HFFc6 (cell line): ENCODE measurements at places on chromosomes 16 and 17.

GRCh38 chr17:76171706-76172105 lies 30.7 kb upstream of the FOXJ1 start:
- no peak for DNase-seq

DNA sequence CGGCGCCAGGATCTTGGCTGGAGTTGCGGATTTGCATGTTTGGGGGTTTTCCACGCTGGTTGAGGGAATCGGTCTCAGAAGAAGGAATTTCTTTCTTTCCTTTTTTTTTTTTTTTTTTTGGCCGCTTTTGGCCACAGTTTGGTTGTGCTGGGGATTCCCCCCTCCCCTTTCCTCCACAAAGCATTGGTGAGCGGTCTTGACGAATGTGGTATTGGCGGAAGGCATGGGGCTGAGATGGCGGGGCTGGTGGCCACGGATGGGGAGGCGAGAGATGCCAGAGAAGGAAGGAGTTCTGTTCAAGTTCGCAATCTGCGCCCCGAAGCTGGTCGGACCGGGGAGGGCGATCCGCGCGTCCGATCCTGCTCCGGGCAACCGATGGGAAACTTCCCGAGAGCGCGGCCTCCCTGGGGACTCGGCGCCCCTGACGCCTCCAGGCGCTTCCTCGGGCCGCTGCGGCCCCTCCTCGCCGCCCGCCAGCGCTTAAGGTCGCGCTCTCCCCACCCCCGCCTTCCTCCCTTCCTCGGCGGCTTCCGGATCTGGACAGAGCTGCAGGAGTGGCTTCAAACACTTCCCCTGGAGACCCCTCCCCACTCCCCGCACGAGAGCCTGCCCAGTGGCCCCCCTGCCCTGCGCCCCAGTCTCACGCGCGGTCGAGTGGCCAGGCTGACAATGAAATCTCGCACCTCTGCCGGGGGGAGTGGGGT lies 43.2 kb downstream of the RAI1 start:
- no peak for DNase-seq

- DNase-seq = peak; percentile 22
Observed at GRCh38 chr17:61076621-61077031, 323.0 kb upstream of the TBX2 start.

DNA sequence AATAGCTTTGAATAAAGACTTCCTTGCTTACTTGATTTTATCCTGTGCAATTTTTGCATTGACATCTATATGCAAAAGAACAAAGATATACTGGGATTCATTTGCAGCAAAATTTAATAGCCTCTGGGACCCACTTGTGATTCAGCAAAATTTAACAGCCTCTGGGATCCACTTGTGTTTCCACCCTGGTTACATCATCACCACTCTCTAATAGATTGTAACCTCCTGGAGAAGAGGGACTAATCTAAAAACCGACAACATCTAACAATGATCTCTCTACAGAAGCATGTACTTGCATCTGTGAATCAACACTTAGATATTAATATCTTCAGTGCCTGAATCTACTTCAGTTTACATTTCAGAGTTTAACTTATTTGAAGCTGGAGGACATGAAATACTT lies 202.0 kb upstream of the CPHXL start:
- no peak for DNase-seq

DNA sequence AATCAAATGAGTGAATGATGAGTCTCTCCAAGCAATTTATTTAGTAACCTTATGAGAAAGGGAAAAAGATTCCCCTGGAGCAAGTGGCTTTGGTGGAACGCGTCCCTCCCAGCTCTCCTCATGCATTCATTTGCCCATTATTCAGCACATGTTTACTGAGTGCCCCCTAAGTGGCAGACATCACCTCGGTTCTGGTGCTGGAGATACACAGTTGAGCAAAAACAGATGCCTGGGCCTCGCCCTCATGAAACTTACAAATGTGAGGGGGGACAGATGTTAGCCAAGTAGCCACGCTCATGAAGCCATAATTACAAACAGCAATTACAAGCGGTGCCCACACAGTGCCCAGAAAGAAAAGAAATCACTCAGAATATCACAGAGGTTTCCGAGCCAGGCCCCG lies 45.1 kb upstream of the CIBAR2 start:
- DNase-seq = no peak

DNA sequence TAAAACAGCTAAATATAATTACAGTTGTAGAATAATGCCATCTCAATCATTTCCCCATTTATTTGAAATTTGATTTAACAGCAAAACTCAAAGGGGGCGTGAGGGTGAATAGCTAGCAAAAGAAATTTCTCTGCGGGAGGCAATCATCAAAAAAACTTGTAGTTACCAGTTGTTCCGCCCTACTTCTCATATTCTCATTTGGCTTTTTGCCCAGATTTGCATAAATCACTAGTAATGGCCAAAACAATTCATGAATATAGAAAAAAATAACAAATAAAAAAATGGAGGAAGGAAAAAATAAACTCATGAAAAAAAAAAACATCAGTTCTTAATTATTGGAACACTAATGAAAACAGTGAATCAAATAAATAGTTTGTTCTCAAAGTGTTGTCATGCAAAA lies 722.6 kb upstream of the KIF2B start:
- DNase-seq = no peak

DNA sequence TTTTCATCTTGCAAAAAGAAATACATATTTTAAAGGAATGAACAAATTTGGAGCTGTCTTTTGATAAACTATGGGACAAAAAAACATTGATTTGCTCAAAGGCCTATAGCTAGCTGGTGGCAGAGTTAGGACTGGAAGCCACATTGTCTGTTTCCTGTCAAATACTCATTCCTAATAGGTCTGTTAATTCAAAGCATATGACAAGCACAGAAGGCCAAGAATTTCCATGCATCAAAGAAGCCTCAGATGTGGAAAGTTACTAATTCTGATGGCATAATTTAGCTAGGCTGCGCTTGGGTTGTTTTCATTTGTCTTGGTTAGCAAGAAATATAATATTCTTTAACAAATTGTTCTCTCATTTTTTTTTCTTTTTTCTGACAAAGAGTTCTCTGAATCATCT lies 98.0 kb downstream of the CDK5R1 start:
- DNase-seq = no peak

- no peak for DNase-seq
Observed at GRCh38 chr17:5596421-5596820, 12.1 kb upstream of the NLRP1 start.

DNA sequence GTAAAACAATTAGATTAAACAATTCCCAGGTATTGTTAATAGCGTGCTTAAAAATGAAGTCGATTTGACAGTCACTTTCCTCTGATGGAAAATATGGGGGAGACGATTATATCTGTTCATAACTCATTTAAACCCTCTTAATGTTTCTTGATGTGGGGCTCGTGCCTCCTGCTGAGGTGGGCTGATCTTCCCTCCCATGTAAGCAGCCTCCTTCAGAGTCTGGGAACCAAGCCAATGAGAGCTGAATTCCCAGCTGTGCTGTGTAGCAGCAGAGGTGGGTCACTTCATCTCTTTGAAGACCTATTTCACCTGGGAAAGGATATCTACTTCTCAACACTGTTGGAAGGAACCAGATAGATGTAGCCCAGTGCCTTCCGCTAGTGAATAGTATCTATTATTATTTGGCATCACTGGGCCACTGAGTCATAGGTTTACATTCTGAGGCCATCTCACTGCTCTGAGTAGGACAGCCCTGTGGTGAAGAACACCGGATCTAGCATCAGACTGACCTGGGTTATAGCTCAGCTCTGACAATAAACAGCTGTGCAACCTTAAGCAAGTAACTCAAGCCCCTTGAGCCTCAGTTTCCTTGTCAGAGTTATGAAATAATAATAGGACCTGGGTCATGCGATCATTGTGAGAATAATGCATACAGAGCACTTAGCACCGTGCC lies 85.3 kb upstream of the C16orf82 start:
- peak; percentile 73 for DNase-seq

- peak; percentile 87 for DNase-seq
Observed at GRCh38 chr17:81471818-81472456, 40.7 kb downstream of the ACTG1 start.

DNA sequence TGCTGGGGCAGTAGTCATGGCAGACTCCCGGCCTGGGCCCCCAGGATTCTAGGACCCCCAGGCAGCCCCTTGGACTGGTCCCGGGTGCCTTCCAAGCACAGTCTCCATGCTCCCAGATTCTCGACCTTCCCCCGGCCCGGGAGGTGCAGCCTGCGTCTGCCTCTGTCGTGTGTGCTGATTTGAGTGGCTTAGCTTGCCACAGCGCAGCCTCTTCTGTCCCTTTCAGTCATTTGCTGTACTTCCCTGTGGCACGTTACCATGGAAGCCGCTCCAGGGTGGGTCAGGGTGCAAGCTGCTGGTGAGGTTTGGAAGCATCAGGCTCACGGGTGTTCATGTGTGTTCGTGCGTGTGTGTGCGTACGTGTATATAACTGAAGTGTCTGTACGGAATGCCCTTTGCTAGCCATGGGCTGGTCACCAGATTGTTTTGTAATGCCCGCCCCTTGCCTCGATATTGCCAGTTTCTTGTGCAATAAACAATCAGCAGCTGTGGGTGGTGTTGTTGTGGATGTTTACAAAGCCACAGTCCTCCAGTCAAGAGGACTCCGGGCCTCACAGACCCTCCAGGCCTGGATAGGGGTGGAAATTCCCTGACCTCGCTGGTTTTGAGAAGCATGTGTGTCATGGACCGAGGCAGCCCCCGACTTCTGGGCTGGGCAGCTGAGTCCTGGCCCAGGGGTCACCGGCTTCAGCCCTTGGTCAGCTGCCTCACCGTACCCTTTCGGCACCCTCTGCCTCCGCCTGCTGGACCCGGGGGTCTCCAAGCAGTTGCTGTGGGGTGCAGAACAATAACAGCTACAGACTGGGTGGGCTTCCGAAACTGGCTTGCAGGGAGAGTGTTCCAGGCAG lies 9.7 kb upstream of the CLEC18A start:
- no peak for DNase-seq

DNA sequence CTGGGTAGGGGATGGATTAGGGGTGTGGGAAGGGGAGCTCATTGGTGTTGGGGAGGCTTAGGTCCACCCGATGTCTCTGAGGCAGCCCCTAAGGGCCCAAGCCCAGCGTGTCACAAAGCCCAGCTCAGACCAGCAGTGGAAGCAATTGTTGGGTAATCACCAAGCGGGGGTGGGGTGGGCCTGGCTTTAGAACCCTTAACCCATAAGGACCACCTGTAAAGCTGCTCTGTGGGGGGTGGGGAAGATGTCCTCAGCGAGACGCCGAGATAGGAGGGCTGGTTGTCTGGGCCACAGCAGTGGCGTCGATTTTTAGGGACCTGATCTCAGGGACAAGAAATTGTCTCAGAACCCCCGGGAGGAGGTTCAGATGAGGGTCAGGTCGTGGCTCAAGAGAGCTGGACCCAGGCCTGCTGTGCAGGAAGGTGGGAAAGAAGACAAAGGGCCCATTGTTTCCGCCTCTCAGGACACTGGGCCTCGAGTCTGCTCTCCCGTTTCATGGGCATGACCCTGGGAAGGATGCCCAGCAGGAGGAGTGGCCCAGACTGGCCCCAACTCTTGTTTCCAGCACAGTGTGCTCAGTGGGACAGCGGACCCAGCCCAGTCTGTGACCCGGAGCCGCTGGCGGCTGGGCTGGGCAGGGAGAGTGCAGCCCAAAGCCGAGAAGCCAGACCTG lies 15.9 kb downstream of the ST6GALNAC2 start:
- no peak for DNase-seq

DNA sequence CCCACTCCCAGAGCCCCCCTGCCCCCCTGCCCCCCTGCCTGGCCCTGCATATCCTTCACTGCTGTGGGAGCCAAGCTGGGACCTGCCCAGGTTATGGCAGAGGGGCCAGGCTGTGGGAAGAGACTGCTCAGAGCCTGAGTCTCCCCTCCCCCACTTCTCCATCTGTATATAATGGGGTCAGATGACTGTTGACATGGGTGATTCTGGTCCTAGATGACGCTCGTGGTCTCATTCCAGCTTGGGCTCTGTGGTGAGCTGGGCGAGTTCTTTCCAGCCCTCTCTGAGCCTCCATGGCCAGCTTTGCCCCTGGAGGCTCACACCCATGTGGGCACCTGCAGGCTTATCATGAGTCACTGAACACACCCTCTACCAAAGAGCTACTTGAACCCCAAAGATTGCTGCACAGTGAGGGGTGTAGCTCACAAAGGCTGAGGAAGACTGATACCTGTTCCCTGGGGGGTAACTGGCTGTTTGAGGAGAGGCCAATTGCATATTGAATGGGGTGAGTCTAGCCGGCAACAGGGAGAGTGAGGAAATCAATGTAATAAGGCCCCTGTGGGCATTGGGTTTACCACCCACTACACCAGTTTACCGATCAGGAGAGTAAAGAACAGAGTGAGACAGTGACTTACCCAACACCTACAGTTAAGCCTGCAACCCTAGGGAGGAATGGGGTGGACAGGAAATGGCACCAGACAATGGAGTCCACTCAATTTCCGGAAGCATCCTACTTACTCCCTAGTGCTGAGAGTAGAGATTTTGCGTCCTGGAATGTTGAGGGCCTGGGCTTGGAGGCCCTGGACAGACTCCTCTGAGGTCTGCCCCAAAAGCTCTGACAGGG lies 4.2 kb upstream of the SREBF1 start:
- no peak for DNase-seq

- no peak for DNase-seq
Observed at GRCh38 chr16:48162839-48163410, 7.1 kb upstream of the ABCC12 start.

- no peak for DNase-seq
Observed at GRCh38 chr17:51238255-51238887, 21.5 kb downstream of the MBTD1 start.

- DNase-seq = peak; percentile 41
Observed at GRCh38 chr17:68054296-68054900, 18.9 kb downstream of the KPNA2 start.

DNA sequence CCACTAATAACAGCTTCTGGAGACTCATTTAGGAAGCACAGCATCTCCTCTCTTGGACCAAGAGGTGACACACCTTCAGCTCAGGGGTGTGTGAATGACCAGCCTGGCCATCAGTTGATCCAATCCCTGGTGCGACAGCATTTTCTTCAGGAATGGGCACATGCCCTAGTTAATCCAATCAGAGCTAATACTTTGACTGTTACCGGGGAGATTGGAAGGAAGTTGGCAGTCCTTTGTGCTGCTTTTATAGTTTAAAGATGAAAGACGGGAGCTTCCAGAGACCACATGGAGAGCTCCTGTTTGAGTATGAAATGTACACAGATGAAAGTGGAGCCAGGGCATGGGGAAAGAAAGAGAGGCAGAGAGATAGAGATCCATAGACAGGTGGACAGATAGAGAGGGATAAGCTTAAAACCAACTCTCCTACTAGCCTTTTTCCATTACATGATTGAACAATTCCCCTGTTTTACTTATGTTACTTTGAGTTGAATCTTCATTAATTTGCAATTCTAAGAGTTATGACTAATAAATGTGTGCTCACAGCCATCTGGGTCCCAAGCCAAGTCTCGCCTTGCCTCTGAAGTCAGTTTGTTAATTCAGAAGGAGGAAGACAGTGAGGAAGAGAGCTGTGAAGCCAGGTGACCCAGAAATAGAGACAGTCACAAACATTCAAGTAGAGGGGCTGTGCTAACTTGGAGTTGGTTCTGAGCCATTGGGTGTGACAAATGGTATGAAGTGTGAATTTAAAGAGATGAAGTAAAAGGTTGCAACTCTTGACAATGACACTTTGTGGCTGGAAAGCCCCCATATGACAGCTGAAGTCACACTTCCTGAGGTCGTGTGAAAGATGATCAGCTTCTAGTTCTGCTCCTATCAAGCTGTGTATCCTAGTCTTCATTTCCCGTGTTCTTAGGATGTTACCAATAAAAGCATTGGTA lies 120.0 kb upstream of the GOT2 start:
- DNase-seq = no peak
